ENCODE measurements at places on chromosomes 11 and 22.

GRCh38 chr11:44854741-44855492 lies 95.8 kb downstream of the TP53I11 start:
- no peak for DNase-seq

DNA sequence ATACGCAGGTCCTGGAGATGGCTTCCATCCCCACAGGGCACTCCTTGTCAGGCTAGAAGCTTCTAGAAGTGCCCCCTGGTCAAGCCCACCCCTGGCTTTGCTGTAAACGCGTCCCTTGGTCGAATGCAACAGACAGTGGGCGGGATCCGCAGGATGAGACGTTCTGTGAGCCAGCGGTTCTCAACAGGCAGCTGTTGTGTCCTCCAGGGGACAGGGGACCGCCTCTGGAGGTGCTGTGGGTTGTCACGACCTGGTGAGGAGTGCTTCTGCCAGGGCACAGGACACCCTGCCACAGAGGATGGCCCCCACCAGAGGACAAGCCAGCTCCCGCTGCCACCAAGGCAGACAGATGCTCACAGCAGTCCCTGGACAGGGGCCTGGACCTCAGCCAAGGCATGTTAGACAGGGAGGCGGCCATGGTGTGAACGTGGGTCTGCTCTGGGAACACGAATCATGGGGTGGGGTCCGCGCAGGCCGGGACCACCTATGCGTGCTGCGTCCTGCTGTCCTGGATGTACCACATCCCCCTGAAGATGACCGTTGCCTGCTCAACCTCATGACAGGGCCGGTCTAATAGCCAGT lies 11.7 kb downstream of the CRELD2 start:
- DNase-seq = no peak

DNA sequence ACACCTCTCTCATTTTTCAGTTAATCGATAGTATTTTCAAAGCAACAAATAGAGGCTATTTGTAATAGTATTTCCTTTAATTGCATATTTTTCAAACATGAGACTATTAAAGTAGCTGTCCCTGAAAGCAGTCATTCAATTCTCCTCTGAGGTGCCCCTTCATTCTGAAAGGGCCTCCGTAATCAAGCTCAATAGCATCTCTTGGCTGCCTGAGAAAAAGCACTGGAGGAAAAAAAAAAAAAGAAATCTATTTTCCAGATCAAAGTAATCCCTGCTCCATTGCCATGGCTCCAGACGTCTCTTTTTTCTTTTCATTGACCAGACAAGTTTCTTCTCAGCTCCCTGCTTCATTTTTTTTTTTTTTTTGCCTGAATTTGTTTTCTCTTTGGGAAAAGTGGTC lies 154.5 kb upstream of the BLID start:
- DNase-seq = no peak

DNA sequence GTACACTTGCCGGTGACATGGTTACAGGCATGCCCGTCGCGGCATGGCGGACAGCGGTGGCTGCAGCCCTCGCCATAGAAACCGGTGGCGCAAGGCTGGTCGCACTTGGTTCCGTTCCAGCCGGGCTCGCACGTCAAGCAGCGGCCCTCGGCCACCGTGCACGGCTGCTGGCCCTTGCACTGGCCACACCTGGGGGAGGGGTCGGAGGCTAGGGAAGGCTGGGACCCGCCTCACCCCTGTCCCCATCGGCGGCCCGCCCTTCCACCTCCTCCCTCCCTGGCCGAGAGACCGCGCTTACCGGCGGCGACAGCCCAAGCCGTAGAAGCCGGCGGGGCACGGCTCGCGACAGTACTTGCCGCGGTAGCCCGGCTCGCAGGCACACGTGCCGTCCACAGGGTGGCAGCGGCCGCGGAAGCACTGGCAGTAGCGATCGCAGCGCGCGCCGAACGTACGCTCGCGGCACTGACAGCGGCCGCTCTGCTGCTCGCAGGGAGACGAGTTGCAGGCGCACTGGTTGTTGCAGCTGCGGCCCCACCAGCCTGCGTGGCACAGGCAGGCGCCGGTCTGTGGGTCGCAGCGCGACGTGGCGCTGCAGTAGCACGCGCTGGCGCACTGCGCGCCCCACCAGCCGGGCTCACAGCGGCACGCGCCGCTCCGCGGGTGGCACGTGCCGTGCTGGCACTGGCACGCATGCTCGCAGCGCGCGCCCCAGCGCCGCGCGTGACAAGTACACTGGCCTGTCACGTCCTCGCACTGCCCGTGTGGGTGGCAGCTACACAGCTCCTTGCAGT lies 6.7 kb downstream of the SCARF2 start:
- DNase-seq = no peak

Measured in putamen (tissue), 1 donor.